Sigmoid colon (tissue), 7 donors: ENCODE measurements at places on chromosomes 5 and 9. TPM values are rescaled to one million over a fixed set of nuclear protein-coding genes. Genes with fewer than 3 reads are reported as not detected.
A peak's percentile ranks its signal among the peaks of the same experiment; 100 is the strongest.

- no peak for DNase-seq
- no peaks in the 10 kb centered on the region for H3K27me3 ChIP-seq
- H3K36me3 ChIP-seq = no peaks in the 10 kb centered on the region
- no peak overlapping the region for H3K4me3 ChIP-seq
- no peak overlapping the region for H3K27ac ChIP-seq
Observed at GRCh38 chr9:81772144-81772543, 82.8 kb upstream of the TLE1 start.

DNA sequence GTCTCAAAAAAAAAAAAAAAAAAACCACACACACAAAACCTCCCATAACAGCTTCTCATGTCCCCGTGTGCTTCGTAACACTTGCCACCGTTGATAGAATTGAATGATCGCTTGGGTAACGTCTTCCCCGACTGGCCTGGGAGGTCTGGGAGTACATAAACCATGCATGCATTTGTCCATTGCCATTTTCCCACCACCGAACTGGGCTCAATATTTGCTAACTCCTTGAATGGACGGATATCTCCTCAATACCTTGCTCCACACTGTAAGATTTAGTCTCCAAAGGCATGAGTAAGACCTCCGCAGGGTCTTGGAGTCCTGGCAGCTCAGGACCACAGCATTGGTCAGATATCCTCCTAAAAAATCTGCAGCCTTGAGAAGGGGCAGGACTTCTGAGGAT lies 3.2 kb upstream of the P4HA2 start:
- DNase-seq = peak; percentile 17
- H3K36me3 ChIP-seq = no peaks in the 10 kb centered on the region
- no peaks in the 10 kb centered on the region for H3K27me3 ChIP-seq
- no peaks in the 10 kb centered on the region for H3K4me1 ChIP-seq
- no peak overlapping the region for H3K4me3 ChIP-seq
- H3K27ac ChIP-seq = no peak overlapping the region

The OBP2B gene
- polyA plus RNA-seq = not detected

The PCDHA9 gene
- polyA plus RNA-seq = 0.01 TPM

The INIP gene
- 12.6 TPM for polyA plus RNA-seq
